Right ventricle myocardium inferior (tissue), 1 donor: ENCODE measurements at places on chromosomes 4 and X. TPM values are rescaled to one million over a fixed set of nuclear protein-coding genes. Genes with fewer than 3 reads are reported as not detected.
A peak's percentile ranks its signal among the peaks of the same experiment; 100 is the strongest.

DNA sequence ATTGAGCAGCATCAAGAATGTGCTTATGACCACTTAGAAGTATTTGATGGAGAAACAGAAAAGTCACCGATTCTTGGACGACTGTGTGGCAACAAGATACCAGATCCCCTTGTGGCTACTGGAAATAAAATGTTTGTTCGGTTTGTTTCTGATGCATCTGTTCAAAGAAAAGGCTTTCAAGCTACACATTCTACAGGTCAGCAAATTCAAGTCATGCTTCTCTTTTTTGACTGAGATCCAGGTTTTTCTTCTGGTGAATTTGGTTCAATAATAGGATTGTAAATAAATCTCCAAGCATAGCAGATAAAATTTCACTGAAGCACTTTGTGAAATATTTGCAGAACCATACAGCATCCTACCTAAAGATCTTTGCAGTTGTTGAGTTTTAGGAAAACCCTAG lies 218.1 kb downstream of the TLL1 start:
- DNase-seq: no peak

DNA sequence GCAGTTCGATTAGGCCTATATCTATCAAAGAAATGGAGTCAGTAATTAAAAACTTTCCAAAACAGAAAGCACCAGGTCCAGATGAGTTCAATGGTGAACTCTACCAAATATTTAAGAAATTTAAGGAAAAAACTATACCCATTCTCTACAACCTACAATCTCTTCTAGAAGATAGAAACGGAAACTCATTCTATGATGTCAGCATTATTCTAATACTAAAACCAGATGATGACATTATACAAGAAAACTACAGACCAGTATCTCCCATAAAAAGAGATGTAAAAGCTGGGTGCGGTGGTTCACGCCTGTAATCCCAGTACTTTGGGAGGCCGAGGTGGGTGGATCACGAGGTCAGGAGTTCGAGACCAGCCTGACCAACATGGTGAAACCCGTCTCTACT lies 29.5 kb upstream of the BDH2 start:
- no peak for DNase-seq

GRCh38 chr4:48103483-48104139 lies 30.4 kb downstream of the TXK start:
- DNase-seq: no peak

DNA sequence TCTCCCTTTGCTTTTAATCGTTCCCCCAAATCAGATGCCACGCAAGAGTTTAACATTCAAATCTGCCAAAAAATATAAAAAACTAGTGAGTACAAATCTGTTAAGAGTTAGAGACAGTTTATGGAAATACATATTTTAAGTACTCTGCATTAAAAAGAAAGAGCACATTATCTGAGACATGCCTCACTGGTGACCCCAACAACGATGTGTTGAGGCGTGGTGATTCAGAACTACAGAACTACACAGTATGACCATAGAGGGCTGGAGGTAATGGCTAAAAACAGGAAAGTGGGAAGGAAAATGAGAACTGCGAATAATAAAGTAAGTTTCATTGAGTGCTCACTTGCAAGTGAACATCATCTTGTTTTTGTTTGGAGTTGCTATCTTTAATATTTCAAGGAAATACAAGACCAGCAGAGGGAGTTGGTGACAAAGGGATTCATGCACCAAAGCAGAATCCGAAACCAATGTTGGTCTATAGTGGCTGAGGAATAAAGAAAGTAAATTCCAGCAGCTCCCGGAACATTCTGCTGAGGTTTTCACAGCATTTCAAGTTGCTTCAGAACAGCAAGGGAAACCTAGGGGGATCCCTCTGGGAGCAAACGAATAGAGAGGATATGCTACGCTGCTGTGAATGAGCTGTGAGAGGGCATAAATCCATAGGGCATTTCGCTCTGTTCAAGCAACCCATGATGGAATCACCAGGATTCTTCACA lies 92.2 kb downstream of the DCHS2 start:
- no peak for DNase-seq

DNA sequence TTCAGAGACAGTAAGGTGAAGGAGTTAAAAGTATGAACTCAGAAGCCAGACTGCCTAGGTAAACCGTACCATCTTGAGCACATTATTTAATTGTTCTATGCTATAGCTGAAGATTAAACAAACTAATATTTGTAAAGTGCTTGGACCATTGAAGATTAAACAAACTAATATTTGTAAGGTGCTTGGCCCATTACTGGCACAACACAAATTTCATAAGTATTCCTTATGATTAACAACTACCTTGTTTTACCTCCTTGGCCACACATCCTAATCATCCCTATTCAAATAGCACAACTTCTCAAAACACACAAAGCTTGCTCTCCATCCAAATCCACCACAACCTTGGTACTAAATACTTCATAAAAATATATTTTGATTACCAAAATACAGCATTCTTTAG lies 137.0 kb downstream of the PPP3CA start:
- no peak for DNase-seq

- no peak for DNase-seq
Measured at GRCh38 chr4:163091685-163092034, 75.0 kb downstream of the NAF1 start.

DNA sequence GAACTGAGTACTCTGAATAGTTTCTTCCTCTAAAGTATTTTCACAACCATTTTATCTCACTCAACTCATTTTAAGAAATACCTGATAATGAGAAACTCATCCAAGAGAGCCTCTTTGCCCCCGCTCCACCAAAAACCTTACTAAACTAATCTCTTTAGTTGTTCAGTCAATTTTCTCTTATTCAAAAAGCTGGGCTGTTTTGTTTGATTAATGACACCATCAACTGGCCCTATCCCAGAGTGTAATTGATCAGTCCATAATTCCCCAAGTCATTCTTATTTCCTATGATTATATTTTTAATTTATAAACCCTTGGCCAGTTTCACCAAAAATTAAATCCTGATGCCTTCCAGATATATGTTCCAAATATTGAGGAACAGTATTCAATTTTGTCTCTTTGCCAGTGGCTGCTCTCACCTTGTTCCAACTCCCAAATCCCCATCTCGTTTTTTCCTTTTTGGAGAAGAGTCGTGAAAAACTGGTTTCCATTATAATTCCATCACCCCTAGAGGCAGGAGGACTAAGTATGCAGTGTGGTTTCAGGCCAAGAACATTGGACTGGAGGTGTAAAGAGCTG lies 10.4 kb downstream of the LIMCH1 start:
- DNase-seq: no peak

DNA sequence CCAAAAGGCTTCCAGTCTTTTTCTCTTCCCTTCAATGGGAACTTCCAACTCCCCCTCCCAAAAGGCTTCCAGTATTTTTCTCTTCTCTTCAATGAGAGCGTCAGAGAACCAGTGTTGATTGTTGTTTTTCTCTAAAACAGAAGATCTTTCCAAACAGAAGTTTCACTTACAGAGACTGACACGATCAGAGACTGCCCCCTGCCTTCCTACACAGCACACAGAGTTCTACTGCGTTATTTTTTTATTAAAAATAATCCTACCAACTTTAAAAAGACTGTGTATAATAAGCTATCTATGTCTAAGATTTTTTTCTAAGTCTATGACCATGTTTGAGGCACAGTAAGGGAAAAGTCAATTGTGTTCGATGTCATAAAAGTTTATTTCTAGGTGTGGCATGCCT lies 3.5 kb upstream of the HTR2C start:
- DNase-seq: no peak

DNA sequence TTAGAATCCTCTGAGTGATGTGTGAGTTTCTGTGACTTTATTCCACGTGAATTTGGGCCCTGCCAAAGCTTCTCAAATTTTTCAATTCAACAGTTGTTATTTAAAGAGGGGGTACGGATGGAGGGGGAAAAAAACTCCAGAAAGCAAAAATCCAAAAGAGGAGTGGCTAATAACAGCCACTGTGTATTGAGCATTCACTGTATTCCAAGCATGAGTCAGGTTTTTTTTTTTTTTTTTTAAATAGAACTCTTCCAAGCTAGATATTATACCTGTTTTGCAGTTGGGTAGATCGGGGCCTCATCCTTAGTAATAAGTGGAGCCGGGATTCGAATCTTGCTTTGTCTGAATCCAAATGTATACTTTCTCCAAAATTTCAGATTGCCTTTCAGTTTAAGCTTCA lies 6.4 kb upstream of the RHOH start:
- no peak for DNase-seq

GRCh38 chrX:25721564-25721963 lies 416.6 kb upstream of the MAGEB18 start:
- no peak for DNase-seq

DNA sequence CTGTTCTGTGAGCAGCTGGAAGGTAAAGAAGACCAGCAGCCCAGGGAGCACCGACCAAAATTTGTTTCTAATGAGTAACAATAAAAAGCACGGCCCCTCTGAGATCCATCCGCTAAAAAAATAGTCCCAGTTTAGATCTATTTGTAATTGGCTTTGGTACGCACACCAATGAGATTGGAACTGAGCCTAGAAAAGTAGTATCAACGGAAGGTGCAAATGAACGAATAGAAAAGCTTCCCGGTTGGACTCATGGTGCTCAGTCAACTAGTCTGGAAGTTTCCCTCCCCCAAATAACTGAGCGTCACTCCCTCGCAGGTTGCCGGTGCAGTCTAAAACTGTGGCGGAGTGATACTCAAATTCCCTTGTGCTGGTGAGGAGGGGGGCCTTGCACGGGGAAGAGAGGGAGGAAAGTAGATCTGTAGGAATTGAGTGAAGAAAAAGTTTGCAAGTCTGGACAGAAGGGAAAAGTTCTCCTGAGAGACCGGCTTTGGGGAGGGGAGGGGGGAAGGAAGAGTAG lies at the start of gene COL4A5:
COL4A5 (plus strand) TSS at position 413 of the 517 bp plus-strand sequence. CDS start 288 bp downstream, outside the sequence.
- DNase-seq: peak; percentile 54

- DNase-seq: no peak
Measured at GRCh38 chr4:150769248-150769647, 187.3 kb downstream of the MAB21L2 start.

- no peak for DNase-seq
Measured at GRCh38 chrX:133972916-133973315, 12.5 kb downstream of the GPC3 start.

- no peak for DNase-seq
Measured at GRCh38 chrX:23482561-23482960, 147.9 kb downstream of the PTCHD1 start.

DNA sequence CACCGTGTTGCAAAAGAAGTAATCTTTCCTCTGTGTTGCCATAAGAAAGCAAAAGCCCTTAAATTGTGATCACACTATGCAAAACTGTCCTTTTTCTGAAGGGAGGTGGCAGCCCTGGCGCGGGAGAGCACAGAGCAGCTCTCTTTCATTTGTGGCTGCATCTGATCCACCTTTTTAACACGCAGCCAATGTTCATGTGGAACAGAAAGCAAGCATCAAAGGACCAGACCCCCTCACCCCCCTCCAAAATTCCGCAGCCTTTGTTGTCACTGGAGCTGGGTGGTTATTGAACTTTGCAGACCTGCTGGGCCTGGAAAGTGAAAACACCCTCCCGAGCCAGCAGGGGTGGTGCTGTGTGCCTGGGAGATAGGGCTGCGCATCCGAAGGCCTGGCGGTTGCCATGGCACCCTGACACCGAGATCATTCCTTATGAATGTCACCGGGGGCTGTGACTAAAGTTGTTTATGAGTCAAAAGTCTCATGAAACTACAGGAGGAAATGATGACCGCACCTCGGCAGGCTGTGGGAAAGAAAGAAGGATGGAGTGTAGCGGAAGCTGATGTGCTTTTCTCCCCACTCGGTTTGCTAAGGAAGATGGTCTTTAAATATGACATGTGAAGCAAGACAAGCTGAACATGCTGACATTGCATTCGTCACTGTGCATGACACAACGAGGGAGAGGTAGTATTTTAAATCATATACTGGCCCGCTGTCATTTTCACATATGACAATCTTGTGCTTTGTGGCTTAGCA lies 367.4 kb downstream of the UNC5C start:
- DNase-seq: no peak

DNA sequence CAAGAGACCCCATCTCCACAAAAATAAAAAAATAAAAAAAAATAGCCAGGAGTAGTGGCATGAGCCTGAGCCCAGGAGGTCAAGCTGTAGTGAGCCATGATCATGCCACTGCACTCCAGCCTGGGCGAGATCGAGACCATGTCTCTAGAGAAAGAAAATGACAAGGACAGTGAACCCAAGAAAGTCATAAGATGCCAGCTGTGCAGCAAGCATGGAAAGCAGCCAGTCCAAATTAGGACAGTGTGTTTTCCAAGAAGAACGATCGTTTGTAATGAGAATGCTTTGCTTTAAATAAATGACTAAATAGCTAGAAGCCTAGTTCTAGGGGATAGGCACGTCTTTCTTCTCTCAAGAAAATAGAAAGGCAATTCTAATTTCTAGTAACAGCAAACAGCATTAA lies 58.4 kb upstream of the MSANTD1 start:
- no peak for DNase-seq

DNA sequence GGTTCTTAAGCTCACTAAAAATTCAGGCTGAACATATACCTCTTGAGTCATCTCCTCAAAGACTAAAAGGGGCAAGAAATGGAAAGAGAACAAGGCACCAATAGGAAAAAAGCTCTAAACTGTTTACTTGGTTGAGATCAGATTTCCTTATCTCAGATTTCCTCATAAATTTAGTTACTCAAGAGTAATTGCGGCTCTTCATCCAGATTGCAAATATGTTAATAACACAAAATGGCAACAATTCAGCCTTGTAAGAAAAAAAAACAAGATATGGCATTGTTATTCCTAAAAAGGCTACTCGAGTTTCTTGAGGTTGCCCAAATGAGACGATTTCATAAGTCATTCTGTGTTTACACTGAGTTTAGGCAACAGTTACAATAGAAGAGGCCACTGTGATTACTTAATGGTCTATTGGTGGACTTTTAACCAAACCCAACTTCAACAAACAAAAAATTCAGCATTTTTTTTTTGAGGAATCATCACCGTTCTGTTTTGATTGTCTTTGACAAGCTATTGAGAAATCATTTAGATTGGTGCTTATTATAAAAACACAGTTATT lies 97.9 kb upstream of the PDHA1 start:
- no peak for DNase-seq

- DNase-seq: no peak
Measured at GRCh38 chr4:76782837-76783236, 115.1 kb downstream of the SOWAHB start.

GRCh38 chr4:91256043-91256442 lies 1047.7 kb upstream of the GRID2 start:
- DNase-seq: no peak

DNA sequence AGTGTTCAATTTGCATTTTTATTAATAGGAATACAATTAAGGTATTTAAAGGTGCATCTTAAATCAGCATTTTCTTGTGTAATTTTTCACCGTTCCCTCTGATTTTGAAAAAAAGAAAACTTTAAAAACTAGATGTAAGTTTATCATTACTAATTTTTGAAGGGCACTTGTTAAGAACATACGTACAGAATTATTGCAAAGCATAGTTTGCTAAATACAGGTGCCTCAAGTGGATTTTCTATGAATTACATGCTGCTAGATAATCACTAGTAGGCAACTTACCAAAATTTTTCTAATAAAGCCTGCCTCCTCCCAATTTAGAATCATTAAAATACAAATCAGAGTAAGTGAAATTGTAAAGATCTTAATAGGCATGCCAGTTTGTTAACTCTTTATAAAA lies 8.5 kb downstream of the CNKSR2 start:
- no peak for DNase-seq

Gene CFAP47
- total RNA-seq: not detected

Gene L1CAM
- total RNA-seq: 6.1 TPM

Gene ATP1B4
- not detected for total RNA-seq

Gene STARD8
- 11.7 TPM for total RNA-seq

Gene TKTL1
- 13.0 TPM for total RNA-seq

Gene CFAP299
- 0.38 TPM for total RNA-seq

Gene TMEM184C
- 26.4 TPM for total RNA-seq

Gene NKX6-1
- total RNA-seq: not detected

Gene ADH1A
- total RNA-seq: 0.84 TPM

Gene GPR173
- 0.35 TPM for total RNA-seq

Gene CLIC2
- 17.0 TPM for total RNA-seq
